ENCODE measurements at places on chromosomes 11 and 22.

DNA sequence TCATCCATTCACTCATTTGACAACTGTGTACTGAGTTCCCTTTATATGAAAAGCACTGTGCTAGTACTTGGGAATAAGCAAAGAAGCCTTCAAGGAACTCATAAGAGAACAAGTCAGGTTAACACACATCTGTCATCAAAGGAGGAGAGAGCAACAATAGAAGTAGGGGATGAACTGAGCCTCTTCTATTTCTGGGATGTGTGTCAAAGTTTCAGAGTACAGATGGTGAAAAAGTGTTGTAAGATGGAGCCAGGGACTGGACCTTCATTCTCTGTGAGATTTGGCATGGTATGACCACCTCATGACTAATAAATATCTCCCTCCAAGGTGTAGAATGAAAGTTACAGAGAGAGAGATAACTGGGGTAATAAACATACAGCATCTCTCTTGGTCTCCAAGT, 349.8 kb upstream of the PLET1 start:
- DNase-seq, result no peak

- no peak for DNase-seq
These were observed 2.0 kb upstream of the CEP126 start for GRCh38 chr11:101912823-101913284.

- DNase-seq, result no peak
These were observed 2.9 kb downstream of the YPEL4 start for GRCh38 chr11:57646799-57647303.

DNA sequence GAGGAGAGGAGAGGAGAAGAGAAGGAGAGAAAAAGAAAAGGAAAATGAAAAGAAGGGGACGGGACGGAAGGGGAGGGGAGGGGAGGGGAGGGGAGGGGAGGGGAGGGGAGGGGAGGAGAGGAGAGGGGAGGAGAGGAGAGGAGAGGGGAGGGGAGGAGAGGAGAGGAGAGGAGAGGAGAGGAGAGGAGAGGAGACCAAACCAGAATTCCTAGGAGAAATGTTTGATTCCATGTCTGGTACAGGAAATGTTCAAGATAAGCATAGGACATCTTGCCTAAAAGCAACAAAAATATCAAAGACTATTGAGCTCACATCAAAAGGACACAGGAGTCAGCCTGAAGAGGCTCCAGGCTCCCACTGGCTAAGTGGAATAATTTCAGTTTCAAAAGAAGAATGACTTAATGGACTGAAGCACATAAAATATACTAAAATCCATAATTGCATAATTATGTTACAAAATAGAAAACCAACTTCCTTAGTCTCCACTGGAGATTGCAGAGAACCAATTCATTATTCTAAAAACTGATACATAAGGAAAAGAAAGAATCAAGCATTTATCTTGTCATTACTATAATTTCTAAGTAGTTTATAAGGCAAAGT, 101.1 kb upstream of the APOA1 start:
- DNase-seq, result no peak

GRCh38 chr11:101336858-101337257, 207.2 kb upstream of the PGR start:
- DNase-seq, result no peak
